ELF-1 (cell line): ENCODE measurements at places on chromosomes 5 and 9.

DNA sequence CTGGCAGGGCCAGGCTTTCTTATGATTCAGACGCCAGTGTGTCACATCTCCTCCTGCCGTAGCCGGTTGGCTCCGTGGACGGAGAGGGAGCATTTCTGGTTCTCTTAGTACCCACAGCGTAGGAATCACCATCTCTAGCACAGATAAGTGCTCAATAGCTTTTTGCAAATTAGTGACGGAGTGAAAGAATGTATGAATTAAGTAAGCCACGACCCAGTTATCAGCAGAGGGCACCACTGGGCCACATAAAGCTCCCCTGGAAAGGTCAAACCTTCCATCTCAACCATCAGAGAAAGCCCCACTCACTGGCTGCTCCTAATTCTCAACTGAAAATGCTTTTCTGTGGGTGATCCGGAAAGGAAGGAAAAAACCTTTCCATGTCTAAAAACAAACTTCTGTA is 317.0 kb upstream of the ADCY2 start:
- peak; percentile 51 for DNase-seq

GRCh38 chr5:146176805-146177204 is 5.6 kb downstream of the LARS1 start:
- no peak for DNase-seq

GRCh38 chr9:12794101-12794799 is 19.4 kb downstream of the LURAP1L start:
- no peak for DNase-seq

GRCh38 chr9:2936221-2936620 is 92.3 kb upstream of the PUM3 start:
- DNase-seq = no peak

DNA sequence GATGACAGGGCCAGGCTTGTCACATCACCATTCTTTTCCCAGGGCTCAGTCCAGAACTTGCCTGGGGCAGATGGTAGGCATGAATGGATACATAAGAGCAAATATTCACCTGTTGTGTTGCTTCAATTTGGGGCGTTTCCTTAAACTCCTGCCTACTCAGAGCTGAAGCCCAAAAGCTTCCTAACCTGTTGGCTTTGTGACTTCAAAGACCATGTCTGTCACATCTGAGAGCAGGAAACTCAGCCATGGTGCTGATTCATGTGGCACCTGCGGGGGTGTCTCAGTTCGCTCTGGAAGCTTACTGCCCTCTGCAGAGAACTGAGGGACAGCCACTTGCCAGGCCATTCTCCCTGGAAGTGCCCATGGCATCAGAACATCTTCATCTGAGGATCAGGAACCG is 246.6 kb downstream of the HSPA4 start:
- no peak for DNase-seq
